ENCODE measurements at places on chromosomes 5 and 9.

DNA sequence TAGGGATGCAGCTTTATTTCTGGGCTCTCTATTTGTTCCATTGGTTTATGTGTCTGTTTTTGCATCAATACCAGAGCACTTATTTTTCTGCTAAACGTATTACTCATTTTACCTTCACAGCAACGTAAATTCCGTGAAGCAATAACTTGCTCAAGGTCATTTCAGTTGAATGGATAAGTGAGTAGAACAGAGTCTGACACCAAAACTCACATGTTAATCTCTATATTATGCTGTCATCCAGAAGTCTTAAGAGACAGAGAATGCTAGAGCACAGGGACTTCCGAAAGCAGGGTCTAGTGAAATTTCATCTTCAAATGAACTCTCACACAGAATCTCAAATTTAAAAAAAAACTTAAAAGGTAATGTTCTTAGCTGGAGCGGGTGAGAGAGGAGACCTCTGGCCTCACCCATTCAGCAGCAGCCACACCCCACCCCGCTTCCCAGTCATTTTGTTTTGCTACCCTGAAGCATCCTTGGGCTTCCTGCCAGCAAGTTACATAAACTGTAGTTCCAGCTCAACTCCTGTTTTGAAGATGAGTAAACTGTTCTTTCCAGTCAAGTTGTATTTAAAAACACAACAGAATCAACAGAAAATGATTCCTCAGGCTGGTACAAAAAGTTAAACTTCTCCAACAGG, 69.3 kb downstream of the TRIM36 start:
- DNase-seq: no peak

- DNase-seq: no peak
Observed at GRCh38 chr9:95940265-95940664, 64.8 kb downstream of the ERCC6L2 start.

- DNase-seq: no peak
Observed at GRCh38 chr5:61824396-61824795, 481.6 kb upstream of the KIF2A start.

DNA sequence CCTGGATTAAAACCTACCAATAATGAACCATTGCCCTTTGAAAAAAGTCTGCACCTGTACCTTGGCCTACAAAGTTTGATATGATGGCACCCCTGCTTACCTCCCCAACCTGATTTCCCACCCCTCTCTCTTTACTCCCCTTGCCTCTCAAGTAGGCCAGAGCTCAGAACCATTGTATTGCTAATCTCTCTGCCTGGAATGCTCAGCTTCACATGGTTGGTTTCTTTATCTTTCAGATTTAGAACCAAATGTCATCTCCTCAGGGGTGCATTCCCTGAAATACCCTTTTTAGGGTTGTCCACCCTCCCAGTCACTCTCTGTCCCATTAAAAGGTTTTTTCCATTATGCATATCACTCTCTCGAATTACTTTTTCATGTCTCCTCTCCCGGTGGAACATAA, 116.6 kb upstream of the VCAN start:
- DNase-seq: no peak

DNA sequence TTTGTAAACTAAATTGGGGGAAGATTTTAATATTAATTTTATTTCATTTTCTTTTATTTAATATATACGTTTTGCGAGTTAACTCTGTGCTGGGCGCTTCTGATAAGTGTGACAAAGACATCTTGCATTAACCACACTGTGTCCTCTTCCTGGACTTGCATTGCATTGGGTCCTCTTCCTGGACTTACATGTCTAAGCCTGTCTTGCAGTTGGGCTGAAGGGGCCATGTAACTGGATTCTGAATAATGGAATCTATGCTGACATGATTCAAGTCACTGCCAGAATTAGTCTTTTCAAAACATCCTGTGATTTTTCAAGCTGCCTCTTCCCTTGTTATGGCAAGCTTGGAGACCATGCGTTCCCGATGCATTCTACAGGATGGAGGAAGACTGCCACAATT, 122.6 kb downstream of the TRIM32 start:
- no peak for DNase-seq

- DNase-seq: no peak
Observed at GRCh38 chr5:75672616-75673015, 44.6 kb downstream of the POC5 start.

DNA sequence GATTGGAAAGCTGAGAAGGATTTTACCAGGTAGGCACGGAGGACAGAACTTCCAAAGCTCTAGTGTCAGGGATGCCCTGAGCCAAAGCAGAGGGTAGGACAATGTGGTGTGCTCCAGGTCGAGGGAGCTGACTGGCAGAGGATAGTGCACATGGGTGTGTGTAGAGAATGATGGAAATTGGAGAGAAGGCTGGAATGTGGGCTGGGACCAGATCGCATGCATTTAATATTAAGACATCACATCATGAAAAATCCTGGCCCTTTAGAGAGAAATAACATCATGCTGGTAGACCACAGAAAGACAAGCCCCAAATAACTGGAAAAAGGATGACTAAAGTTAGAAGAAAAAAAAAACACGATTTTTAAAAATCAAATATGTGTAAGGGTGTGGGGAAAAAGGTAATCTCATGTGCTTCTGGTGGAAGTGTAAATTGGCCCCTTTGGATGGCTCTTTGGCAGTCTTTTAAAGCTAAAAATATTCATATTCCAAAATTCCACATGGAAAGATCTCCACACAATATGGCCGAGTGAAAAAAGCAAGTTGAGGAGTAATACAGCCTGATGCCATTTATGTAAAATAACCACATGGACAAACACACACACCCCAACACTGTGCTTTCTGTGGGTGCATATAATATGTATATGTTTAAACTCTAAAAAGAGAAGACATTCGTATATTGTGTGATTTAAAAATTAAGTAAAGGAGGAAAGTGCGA, 67.0 kb upstream of the TGFBR1 start:
- no peak for DNase-seq

DNA sequence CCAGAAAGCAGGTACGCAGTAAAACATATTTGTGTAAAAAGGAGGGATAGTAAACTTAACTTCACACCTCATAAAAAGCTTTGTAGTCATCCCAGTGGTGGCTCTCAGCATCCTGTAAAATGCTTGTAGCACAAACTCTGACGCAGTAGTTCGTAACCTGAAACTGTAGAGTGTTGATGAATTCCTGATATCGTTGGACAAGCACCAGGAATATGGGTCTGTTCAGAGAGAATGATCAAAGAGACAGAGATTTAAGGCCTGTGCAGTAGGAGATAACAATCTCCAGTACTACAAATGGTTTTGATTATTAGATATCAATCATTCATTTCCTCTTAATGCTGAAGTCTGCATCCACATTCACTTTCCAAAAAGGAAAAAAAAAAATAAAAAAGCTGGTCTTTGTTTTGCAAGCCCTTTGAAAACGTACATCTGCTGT, 148.5 kb downstream of the KIAA0825 start:
- no peak for DNase-seq

GRCh38 chr9:72675586-72675985, 154.2 kb downstream of the TMC1 start:
- DNase-seq: no peak

DNA sequence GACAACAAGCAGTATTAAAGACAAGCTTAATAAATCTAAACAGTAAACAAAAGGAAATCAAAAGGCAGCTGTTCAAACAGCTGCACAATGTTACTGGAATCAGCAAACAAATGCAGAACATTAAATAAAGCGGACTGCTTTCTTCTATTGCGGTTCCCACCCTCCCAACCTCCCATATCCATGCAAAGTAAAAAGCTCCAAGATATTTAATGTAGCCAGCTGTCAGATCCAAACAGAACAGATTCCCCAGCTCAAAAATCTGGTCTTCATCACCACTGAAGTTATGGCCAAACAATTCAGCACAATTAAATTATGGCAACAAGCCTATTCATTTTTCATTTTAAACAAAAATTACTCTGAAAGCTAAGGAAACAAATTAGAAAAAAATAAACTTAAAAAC, 75.9 kb downstream of the SLC38A9 start:
- no peak for DNase-seq

GRCh38 chr9:89502038-89502601, 4.2 kb upstream of the SEMA4D start:
- no peak for DNase-seq

DNA sequence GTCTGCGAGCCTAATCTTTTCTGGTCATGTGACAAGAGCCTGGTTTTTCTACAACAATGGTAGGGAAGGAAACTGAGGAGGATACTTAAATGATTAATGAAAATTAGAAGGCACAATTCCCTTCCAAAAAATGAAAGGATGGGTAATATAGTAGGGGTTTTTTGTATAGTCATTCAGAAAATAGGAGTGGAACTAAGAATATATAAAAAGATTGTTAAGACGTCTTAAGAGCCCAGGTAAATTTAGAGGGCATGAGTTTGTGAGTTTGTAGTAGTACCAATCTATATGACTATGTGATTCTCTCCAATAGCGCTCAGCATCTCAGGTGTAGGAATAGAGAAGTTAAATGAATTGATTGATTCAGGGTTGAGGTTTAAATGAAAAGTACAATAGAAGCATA, 50.1 kb downstream of the GNG10 start:
- DNase-seq: no peak

DNA sequence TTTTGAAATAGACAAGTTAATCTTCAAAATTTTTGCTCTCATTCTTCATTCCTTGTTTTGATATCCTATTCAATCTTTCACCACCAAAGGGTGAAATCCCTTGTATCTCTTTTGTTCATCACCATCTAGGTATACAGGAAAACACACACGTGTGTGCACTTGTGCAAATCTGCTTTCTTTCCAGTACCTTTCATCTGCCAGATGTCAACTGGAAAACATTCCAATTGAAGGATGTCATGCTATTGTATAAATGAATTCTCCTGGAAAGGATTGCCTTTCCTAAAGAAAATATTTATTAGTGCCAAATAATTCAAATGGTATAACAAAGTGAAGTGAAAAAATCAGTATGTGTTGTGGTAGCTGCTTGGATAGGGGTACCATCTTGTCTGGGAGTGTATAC, 123.7 kb downstream of the RANBP17 start:
- DNase-seq: no peak

GRCh38 chr5:72597456-72597948, 90.3 kb upstream of the ZNF366 start:
- DNase-seq: no peak

DNA sequence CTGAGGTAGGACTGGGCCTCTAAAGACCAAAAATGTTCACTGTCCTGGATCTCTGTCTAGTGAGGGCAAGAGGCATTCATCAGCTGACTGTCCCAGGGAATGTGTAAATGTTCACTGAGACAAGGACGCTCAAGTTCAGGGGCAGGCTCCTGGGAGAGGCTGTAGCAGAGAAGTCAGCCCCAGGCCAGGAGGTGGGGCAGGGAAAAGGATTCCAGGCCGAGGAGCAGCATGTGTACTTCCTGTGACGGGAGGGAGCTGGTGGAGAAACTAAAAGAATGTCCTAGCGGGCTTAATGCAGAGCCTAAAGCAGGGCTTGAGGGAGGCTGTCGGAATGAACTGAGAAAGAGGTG, 205.8 kb downstream of the GABBR2 start:
- DNase-seq: no peak

GRCh38 chr9:96379461-96379860, 4.0 kb downstream of the SLC35D2 start:
- DNase-seq: no peak

- DNase-seq: no peak
Observed at GRCh38 chr9:15219546-15219945, 87.5 kb downstream of the TTC39B start.

DNA sequence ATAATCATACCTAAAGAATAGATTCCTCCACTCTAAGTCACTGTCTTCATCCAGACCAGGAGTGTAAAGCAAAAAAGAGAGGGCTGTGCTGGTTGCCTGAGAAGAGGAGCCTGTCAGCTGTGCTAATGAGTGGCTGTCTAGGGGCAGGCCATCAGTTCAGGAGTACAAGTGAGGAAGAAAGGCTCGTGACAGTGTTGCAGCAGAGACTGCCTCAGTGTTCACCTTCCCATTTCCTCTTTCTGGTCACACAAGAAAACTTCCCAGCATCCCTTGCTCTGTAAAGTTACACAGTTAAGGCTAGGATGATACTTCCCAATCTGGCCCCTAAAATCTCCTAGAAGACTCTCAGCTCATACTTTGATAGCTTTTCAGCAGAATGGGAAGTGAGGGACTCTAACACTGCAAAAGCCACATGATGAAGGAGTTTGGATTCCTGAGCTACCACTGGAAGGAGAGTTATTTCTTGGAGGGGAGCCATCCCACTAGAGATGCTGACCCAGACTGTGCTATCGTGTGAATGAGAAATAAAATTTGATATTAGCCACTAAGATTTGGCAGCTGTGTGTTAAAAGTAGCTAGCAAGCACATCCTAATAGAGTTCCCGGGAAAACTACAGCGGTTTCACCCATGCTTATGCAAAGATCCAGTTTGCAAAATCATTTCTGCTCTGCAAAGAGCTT, 67.1 kb downstream of the ADAMTS12 start:
- no peak for DNase-seq

- no peak for DNase-seq
Observed at GRCh38 chr9:84283946-84284345, 56.6 kb downstream of the SLC28A3 start.

DNA sequence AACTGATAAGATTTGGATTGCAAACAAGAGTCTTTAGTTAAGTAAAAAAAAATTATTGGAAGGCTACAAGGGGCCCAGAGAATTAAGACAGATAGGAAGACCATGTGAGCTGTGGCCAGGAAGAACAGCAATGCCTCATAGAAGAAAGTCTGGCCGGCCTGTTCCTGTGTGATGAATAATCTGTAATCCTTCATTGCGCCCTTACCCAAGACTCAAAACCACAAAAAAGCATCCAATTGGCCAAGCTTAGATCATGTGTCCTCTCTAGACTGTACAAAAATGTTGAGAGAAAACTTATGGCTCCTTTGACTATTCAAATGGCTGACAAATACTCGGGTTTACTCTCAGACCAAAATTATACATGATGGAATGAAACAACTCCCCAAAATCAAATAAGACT, 1383.5 kb downstream of the PTPRD start:
- DNase-seq: no peak

DNA sequence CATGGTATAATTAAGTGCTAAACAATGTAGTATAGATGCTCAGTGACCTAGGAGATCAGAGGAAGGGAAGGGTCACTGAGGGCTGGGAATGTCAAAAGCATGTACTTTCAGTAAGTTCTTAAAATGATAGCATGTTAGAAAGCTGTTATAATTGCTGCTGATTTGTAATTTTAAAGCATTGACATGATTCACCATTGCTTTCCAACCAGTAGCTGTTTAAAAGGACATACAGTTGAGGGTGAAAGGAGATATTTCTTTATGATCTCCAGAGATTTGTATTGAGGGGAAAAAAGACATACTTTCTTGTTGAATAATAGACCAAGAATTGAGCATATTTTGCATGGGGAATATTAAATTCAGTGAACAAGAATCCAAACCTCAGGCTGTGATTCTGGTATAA, 1.2 kb upstream of the SLC1A3 start:
- DNase-seq: no peak

DNA sequence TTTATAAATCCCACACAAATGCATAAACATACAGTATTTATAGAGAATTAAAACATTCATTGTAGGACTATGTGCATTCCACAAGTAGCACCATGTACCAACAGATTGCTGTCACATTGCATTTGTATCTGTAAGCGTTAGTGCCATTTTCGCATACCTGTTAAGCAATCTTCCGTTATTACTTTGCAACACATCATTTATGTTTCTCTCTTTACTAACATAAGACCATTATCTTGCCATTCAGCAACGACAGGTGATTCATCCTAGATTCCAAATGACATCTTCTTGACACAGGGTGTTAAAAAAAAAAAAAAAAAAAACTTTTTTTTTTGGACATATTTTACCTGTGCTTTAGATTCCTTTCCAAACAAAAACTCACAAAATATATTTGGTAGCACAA, 511.8 kb downstream of the ELAVL2 start:
- no peak for DNase-seq

- no peak for DNase-seq
Observed at GRCh38 chr9:136688274-136689107, 1.2 kb upstream of the AGPAT2 start.

GRCh38 chr5:67170767-67171166, 25.8 kb downstream of the CD180 start:
- no peak for DNase-seq
